ENCODE measurements at places on chromosomes 4 and X. TPM values are rescaled to one million over a fixed set of nuclear protein-coding genes. Genes with fewer than 3 reads are reported as not detected.

KLHL13 gene
- polyA plus RNA-seq: 63.3 TPM

UGT2B11 gene
- 2.2 TPM for polyA plus RNA-seq

MAGEA2B gene
- polyA plus RNA-seq: not detected

EVC2 gene
- polyA plus RNA-seq: 8.8 TPM

IL9R gene
- 0.13 TPM for polyA plus RNA-seq

SPANXD gene
- not detected for polyA plus RNA-seq

ZFP92 gene
- polyA plus RNA-seq: 1.0 TPM

VCX3A gene
- not detected for polyA plus RNA-seq

CDKL2 gene
- 11.8 TPM for polyA plus RNA-seq

RAP2C gene
- 40.0 TPM for polyA plus RNA-seq

CCNB3 gene
- 1.1 TPM for polyA plus RNA-seq

USP17L12 gene
- polyA plus RNA-seq: not detected

DNA sequence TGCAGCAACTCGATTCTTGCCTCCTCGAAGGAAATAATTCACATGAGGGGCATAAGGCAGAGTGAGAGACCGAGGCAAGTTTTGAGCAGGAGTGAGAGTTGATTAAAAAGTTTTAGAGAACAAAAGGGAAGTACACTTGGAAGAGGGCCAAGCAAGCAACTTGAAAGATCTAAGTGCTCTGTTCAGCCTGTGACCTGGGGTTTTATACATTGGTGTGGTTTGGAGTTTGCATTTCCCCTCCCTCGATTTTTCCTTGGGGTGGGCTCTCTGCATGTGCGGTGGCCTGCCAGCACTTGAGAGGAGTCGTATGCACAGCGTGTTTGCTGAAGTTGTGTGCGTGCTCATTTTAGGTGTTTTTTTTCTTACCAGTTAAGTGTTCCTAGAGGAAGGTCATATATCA is 356.4 kb downstream of the KLHL4 start:
- DNase-seq: no peak

GRCh38 chrX:9324676-9325075 is 140.2 kb upstream of the TBL1X start:
- no peak for DNase-seq

DNA sequence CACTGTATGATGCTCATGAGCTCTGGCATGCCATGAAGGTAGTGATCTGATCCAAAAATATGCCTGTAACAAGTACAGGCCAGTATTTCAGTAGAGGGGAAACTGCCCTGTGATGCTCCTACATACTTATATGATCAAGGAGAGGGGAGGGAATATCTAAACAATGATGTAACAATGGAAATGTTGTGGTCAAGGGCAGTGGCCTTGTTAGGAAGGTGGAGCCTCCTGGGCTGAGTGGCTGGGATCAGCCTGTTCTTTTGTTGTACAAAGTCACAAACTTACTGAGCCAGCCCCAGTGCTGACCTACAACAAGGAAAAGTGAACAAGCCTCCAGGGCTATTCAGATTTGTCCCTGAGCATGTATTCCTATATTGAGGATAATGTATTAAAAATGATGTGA is 70.3 kb downstream of the ANXA10 start:
- no peak for DNase-seq

DNA sequence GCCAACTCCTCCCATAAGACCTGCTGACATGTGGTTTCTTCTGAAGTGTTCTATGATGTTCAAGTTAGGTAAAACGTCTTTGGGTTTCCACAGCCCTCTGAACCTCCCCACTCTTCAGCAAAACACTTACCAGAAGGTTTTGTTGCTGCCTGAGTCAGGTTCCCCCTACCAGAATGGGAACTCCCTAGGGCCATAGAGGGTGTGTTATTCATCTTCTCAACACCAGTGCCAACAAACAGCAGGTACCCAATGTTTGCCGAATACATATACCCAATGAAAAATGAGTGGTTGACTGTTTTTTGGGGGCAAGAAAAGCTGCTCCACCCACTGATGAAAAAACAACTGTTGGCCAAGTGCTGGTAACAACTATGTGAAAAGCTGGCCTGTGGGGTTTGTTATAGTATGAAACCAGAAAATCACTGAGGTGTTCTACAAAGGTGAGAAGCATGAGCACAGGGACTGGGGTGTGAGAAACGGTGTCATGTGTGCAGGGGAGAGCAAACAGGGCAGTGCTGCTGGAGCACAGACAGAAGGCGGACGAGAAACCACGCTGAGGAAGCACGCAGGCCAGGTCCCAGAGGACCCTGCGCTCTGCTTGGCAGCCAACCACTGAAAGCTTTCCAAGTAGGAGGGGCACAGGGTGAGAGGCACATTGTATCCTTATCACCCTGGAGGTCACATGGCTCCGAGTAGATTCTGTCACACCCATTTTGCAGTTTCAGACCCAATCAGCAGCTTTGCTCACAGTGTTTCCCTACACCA is 28.8 kb downstream of the ATP8A1 start:
- DNase-seq: no peak

DNA sequence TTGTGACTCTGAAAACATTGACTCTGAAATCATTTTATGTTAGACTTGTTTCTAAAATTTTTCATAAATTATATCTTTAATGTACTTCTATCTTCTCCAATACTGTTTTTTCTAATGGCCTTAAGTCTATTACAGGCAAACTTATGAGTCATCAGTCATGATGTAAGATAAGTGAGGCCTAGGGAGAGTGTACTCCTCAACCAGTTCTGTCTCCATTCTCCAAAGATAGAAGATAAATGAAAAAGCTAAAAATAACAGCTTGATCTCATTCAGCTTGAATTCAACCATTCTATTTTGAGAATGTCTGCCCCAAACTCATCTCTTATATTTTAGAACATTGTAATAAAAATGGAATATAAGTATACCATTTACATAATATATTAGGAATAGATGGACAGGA is 34.5 kb downstream of the STBD1 start:
- no peak for DNase-seq

GRCh38 chrX:2801223-2801622 is 27.5 kb upstream of the GYG2 start:
- DNase-seq: no peak

GRCh38 chrX:111445485-111445884 is 33.5 kb upstream of the DCX start:
- DNase-seq: peak; percentile 1

DNA sequence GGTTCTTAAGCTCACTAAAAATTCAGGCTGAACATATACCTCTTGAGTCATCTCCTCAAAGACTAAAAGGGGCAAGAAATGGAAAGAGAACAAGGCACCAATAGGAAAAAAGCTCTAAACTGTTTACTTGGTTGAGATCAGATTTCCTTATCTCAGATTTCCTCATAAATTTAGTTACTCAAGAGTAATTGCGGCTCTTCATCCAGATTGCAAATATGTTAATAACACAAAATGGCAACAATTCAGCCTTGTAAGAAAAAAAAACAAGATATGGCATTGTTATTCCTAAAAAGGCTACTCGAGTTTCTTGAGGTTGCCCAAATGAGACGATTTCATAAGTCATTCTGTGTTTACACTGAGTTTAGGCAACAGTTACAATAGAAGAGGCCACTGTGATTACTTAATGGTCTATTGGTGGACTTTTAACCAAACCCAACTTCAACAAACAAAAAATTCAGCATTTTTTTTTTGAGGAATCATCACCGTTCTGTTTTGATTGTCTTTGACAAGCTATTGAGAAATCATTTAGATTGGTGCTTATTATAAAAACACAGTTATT is 97.9 kb upstream of the PDHA1 start:
- no peak for DNase-seq

DNA sequence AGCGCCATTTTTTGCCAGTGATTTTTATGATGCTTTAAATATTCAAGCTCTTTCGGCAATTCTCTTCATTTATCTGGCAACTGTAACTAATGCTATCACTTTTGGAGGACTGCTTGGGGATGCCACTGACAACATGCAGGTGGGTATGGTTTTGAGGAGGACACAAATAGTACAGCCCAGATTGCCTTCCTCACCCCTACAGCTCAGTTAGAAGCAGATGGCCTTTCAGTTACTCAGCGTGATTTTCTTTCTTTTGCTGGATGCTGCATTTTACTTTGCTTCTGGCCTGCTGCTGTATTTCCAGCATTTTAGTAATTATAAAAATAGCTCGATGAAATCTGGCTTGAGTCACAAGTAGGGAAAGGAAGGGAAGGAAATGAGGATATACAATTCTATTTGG is 114.7 kb downstream of the SLC4A4 start:
- DNase-seq: no peak

GRCh38 chrX:96979766-96980165 is 96.1 kb downstream of the RPA4 start:
- no peak for DNase-seq

- no peak for DNase-seq
These were observed 561.3 kb upstream of the INTU start for GRCh38 chr4:127071443-127071842.

GRCh38 chr4:112266823-112267222 is 18.9 kb downstream of the TIFA start:
- DNase-seq: no peak

- DNase-seq: no peak
These were observed 64.7 kb downstream of the RBM47 start for GRCh38 chr4:40564815-40565483.

GRCh38 chr4:20249333-20249732 is 2.4 kb upstream of the SLIT2 start:
- DNase-seq: no peak

DNA sequence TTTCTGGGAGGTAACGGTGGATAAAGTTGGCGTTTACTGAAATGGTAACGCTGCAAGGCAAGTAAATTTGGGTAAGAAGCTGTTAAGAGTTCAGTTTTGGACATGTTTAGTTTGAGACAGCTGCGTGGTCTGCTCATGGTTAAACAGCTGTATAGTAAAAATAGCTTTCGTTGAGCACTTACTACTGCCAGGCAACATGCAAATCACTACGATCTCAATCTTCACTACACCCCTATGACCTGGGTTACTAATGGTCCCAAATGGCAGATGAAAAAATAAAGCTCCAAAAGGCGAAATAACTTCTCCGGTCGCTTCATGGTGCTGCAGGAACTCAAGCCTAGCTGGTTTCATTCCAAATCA is 22.2 kb downstream of the FABP2 start:
- DNase-seq: no peak

GRCh38 chrX:12693754-12694153 is 97.5 kb upstream of the PRPS2 start:
- DNase-seq: no peak

DNA sequence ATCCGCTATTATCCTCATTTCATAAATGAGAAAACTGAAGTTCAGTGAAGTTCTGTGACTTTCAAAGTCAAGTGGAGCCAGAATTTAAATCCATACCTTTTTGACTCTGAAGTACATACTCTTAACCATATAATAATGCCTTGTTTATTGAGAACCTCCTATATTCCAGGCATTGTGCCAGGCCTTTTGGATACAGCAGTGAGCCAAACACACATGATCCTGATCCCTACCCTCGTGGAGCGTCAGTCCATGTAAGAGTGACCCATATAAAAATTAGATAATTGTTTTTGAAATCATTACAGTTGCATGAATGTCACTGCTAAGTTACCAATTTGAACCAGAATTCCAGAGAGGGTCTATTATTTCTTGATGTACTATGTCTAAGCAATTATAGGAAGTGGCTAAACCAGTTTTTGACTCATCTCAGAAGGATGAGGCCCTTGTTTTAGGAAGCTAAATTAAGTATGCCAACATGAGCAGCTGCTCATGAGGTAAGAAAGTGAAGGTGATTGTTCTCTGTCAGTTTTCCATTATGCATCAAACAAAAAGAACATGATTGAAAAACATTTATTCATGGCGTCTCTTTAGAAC is 289.5 kb downstream of the GLUD2 start:
- DNase-seq: no peak

- DNase-seq: no peak
These were observed 37.1 kb upstream of the HERC6 start for GRCh38 chr4:88341227-88342192.

GRCh38 chr4:116058129-116058528 is 944.7 kb upstream of the NDST4 start:
- no peak for DNase-seq

DNA sequence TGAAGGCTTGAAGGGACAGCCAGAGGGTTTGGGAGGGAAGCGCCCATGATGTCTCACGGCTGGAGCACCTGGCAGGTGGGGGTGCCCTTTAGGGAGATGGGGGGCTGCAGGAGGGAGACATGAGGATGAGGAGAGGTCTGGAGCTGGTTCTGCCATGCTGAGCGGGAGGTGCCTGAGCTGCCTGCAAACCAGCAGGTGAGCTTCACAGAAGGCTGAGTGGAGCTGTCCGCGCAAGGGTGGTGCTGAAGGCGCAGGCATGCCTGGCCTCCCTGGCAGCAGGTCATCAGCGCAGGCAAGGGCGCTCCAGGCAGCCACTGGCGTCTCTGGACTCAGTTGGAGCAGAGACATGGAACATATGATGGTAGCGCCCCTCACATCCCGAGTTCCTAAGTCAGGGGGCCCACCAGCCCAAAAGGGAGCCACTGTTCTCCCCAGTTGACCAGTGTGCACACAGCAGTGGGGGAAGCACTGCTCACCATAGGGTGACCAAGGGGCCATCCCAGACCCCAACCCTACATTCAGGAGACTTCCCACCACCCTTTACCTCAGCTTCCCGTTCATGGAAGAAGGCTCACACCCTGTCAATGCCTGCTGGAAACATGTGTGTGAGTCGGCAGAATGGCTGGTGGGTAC is 25.8 kb downstream of the ADRA2C start:
- DNase-seq: peak; percentile 72

GRCh38 chr4:101961144-101961543 is 170.6 kb downstream of the BANK1 start:
- no peak for DNase-seq

DNA sequence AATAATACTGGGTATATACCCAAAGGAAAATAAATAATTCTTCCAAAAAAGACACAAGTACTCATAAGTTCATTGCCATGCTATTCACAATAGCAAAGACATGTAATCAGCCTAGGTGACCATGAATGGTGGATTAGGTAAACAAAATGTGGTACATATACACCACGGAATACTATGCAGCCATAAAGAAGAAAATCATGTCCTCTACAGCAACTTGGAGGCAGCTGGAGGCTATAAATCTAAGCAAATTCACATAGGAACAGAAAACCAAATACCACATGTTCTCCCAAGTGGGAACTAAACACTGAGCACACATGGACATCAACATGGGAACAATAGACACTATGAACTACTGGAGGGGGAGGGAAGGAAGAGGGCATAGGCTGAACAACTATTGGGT is 146.2 kb downstream of the ATRX start:
- no peak for DNase-seq

- DNase-seq: no peak
These were observed 404 bp upstream of the GPRASP2 start for GRCh38 chrX:102711872-102712215.

DNA sequence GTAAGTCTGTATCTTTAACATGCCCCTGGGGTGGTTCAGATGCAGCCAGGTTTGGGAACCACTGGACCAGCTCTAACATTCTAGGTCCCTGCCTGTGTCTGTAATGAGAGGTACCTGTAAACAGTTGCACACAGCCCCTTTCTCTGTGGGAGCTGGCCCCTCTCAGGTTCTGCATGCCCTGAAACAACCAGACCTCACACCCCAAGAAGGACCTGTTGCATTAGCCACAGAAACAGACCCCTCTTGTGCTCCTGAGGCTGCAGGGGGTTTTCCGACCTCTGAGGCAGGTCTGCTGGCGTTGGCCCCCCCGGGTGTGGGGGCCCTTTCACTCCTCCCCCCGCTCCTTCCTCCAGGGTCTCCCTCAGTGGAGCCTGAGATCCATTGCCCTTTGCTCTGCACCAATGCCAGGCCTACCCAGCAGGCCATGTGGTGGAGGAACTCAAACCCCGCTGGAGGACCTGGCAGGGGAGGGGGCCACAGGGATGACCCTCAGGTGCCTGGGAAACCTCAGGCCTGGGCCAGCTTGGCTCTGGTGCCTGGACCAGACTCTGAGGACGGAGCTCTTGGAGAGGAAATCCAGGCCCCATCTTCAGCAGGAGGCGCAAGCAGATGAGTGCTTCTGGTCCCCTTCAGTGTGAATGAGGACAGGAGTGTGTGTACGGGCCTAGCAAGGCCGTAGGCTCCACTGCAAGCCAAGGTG is 61.4 kb upstream of the PJA1 start:
- DNase-seq: no peak
